ENCODE measurements at places on chromosomes 13 and 19.

- DNase-seq: no peak
Observed at GRCh38 chr13:79432992-79433391, 26.9 kb upstream of the RBM26 start.

GRCh38 chr19:8340341-8341096, 2.5 kb downstream of the KANK3 start:
- no peak for DNase-seq

GRCh38 chr13:35994131-35994966, 136.8 kb downstream of the DCLK1 start:
- no peak for DNase-seq

DNA sequence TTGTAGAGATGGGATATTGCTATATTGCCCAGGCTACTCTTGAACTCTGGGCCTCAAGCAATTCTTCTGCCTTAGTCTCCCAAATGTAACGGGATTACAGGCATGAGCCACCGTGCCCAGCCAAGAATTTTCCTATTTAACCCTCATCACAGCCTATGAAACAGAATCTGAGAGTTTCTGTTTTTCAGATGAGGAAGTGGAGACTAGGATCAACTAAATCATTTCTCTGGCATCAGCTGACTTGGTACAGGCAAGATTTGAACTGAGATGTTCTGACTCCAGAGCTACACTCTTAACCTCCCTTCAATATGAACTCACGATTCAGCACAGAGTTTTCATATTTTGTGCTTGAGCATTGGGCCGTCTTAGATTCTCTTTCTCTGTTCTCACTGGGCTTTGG, 8.1 kb downstream of the ZNF460 start:
- DNase-seq: no peak

DNA sequence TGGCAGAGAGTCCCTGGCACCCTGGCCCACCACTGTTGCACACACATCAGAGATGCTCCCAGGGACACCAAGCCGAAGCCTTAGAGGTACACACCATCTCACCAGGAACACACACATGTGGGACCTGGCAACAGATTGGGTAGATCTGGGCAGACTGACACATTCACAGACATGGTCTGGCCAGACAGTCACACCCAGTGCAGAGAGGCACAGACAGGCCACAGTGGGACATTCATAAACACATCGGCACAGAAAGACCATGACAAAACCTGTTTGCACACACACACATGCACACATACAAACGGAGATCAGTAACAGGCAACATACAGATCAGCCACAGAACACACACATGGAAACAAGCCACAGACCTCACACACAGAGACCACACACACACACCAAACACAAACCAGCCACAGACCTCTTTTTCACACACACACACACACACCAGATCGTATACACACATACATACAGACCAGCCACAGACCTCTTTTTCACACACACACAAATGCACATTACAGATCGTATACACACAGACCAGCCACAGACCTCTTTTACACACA, 6.3 kb upstream of the JUNB start:
- no peak for DNase-seq

DNA sequence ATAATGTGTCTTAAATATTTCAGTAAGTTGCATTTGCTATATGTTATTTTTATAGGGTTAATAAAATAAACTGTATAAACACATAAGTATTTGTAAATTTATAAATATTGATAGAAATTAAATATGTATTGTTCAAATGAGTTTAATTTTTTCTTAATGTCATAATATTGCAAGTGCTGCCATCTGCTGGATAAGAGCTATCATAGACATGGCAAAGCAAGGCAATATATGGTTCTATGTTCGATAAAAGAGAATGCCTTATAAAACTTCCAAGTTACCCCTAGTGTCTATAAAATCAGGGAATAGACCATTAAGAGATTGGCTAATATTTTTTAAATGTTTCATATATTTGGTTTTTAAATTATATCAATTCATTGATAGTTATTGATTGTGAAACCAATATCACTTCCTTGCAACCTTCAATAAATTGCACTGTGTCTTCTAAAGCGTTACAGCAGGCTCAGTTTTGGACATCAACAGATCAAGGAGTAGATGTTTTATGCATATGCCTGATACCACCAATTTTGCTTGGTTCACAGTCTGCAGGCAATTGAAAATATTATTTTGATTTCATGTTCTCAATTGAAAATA, 29.0 kb upstream of the SLITRK6 start:
- no peak for DNase-seq

- DNase-seq: peak; percentile 35
Observed at GRCh38 chr13:27005556-27005955, 166.1 kb downstream of the USP12 start.

- no peak for DNase-seq
Observed at GRCh38 chr19:11434703-11435056, 241 bp downstream of the ODAD3 start.

GRCh38 chr19:34393031-34393430, 11.2 kb upstream of the PDCD2L start:
- DNase-seq: no peak

- no peak for DNase-seq
Observed at GRCh38 chr19:49592486-49593232, 1.7 kb downstream of the PRR12 start.

DNA sequence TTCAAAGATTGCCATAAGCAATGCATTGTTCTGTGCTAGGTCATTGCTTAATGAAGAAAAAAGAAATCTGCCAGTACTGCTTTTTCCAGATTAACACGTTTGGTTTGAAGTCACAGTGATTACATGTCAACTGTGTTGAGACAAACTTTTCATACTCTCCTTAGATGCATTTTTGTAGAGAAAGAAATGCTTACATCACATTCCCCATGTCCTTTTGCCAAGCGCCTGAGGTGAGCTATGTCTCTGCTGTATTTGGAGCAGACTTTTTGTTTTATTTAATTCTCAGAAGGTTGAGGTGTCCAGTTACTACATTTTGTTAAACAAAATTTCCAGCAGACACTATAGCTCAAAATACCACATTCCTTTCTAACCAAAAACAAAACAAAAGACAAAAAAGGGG, 16.2 kb downstream of the LACC1 start:
- DNase-seq: no peak

DNA sequence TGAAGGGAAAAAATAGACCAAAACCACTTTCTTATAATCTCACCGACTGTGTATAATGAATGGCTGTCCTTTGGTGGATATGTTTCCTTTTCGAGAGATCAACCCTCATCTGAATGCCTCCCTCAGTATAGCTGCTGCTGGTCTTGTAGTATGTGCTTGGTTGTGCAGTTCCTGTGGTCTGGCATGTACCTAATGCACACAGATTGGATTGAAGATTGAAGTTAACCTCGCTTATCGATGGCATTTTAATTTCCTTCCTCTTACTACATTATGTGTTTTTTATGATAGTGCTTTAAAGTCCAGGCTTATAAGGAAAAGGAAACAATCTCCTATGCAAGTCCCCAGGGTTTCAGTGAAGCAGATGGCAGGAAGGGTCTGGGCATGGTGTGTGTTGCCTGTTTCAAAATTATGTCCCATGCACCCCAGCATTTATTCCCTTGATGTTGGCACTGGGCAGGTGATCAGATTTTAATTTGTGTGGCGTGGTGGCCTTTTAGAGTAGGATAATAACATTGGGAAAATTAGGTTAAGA, 334.1 kb downstream of the SHISA2 start:
- DNase-seq: no peak

GRCh38 chr13:73991884-73992283, 142.3 kb downstream of the KLF12 start:
- DNase-seq: no peak

- no peak for DNase-seq
Observed at GRCh38 chr19:40367577-40368434, 19.3 kb downstream of the PLD3 start.

GRCh38 chr19:38674388-38675171, 27.1 kb downstream of the ACTN4 start:
- DNase-seq: no peak

DNA sequence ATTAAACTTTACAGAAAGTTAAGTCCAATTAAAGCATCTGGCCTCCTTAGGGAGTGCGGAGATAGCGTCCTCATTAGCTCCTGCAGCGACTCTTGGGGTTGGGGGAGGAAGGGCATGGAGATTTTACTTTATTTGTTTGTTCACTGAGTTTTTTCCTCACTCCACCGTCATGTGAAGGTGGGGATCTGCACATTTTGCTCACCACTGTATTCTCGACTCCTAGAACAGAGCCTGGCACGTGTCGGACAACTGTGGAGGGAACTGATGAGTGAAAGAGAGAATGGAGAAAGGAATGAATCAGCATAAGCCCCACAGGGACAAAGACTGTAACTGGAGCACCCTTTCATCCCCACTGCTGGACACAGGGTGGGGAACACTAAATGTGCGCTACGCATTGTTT, 205.1 kb upstream of the TSHZ3 start:
- no peak for DNase-seq

DNA sequence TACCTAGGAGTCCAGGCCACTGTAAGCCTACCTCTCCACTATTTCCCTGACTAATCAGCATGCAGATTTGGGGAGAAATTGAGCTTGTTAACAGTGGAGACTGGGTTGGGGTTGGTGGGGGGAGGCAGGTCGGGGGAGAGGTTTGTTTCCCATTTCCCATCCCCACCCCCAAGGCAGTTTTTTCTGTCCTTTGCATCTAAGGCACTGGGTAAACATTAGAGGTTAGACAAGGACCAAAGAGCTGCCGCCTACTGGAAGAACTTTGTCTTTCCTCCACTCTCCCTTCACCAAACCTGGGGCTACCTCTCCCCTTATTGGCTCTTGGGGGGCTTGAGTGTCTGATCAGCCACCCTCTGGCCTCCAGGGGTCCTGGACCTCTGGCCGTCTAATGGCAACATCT, 953 bp downstream of the KCNN4 start:
- DNase-seq: no peak

- no peak for DNase-seq
Observed at GRCh38 chr19:40724855-40725254, 7.9 kb downstream of the ITPKC start.

DNA sequence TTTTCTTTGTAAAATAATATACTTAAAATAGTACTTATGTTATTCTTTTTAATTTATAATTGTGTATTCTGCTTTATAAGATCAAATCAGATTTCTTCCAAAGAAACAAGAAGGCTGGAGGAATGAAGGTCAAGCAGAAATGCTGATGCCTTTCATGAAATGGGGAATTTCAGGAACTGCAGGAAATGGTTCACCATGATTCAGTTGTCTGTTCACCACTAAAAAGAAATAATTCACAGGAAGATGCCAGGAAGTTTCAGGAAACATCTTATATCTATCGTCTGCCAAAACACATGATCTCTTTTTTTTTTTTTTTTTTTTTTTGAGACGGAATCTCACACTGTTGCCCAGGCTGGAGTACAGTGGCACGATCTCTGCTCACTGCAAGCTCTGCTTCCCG, 15.7 kb upstream of the SCEL start:
- DNase-seq: no peak

- no peak for DNase-seq
Observed at GRCh38 chr19:9523885-9524474, 14.5 kb downstream of the ZNF426 start.

- no peak for DNase-seq
Observed at GRCh38 chr19:33150852-33151518, 19.1 kb downstream of the WDR88 start.

DNA sequence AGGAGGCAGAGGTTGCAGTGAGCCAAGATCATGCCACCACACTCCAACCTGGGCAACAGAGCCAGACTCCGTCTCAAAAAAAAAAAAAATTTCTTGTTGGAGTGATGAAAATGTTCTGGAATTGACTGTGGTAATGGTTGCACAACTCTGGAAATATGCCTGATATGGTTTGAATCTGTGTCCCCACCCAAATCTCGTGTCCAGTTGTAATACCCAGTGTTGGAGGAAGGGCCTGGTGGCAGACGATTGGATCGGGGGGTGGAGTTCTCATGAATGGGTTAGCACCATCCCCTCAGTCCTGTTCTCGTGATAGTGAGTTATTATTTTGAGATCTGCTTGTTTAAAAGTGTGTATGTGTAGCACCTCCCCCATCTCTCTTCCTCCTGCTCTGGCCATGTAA, 41.1 kb upstream of the MAP3K10 start:
- DNase-seq: no peak

DNA sequence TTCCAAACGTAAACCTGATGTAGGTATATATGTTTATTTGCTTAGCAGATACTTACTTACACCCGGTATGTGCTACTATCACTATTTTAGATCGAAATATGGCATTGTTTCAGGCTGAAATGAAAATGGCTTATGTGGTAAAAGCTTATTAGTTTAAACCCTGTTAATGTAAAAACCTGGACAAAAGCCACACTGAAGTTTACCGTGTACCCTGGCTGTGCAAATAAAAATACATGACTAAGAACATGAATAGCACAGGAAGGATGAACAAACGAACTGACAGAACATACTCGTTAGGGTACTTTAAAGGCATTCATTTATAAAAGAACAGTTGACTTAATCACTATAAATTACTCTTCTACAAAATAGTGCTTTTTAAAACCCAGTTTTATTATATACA, 6.6 kb downstream of the CLDN10 start:
- DNase-seq: no peak

DNA sequence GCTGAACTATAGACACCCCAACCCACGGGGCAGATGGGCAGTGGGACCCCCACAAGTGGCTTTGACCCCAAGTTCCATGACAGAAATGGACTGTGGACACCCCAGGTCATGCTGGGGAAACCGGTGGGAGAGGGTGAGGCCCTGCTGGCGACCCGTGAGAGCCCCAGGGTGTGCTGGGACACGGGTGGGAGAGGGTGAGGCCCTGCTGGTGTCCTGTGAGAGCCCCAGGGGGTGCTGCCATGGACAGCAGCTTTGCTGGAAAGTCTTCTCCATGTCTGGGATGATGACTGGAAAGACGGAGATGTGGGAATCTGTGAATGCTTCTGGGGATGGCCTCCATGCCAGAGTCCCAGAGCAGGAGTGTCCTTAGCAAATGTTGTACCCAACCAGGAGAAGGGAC, 148.4 kb downstream of the URI1 start:
- DNase-seq: no peak

DNA sequence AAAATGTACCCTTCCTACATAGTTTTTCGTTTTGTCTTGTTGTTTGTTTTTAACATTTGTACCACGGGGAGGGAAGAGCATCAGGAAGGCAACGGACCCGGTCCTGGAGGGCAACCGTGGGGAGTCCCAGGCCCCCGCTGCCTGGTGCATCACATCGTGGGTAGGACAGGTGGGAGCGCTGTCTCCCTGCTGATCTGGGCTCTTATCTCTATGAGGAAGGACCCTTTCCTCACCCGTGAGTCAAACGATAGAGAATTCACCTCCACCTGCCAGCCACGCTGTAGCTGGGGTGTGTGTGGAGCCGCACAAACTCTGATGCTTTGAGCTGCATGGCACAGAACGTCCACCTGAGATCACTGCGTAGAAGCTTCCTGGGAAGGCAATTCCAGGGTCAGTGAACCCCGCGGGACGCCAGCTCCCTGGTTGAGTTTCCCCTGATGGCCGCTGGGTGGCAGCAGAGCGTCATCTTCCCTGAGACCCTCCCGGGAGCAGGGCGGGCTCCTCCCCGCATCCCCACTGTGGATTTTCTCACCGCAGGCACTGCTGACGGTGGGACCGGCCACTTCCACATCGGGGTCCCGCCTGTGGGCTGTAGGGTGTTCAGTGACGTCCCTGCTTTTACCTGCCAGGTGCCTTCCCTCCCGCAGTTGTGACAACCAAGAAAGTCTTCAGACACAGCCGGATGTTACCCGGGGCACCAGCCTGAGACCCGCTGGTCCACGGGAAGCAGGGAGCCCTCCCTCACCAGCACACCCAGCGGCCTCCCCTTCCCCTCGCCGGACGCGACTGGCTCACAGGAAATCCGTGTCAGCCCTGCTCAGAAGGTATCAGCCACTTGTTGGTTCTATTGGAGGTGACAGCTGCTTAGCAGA, 54.7 kb downstream of the ZNF787 start:
- DNase-seq: peak; percentile 16

All from amygdala (tissue), 56 donors.